ENCODE measurements at places on chromosomes 4 and X.

DNA sequence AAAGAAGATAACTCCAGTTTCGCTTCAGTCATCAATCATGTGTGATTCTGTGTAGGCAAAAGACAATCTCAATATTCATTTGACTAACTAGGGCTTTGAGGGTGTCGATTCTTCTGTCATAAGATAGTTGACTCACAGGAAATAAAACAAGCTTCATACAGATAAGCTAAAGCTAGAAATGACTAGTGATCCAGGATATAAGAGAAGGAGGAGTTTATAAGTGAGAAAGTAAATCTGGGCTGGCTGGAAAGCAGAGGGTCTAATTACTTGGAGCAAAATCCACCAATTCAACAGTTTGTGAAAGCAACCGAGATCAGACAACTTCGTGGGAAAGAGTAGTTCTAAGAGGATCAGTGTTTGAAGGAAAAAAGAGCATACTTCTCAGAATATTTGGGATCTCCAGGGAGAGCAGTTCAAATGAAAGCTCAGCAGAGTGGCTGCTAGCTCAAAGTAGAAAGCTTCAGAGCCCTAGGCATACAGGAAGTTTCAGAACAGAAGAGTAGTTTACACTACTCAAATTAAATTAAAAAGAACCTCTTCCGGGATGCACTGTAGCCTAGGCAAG lies 429.3 kb downstream of the INPP4B start:
- no peak for DNase-seq

DNA sequence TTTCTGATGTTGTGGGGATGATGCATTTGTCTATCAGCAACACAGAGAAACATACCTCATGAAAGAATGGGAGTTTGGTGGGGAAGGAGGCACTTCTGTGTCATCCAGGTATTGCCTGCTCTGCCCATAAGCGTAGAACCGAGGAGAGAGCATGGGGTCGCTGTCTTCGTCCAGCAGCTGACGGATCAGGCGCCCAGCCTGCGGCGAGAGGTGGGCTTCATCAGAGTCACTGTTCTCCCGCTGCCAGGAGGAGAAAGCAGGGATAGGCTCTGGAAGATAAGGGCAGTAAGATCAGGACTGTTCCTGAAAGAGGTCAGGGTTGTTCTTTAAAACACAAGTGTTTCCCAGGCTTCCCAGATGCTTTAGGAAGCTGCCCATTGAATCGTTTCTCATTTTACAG lies 52.7 kb upstream of the NAP1L5 start:
- no peak for DNase-seq

- no peak for DNase-seq
Measured at GRCh38 chrX:9905288-9905687, 61.9 kb upstream of the CLDN34 start.

- peak; percentile 18 for DNase-seq
Measured at GRCh38 chr4:77818073-77818601, 1.0 kb downstream of the CNOT6L start.

GRCh38 chr4:180057299-180057721 lies 2185.9 kb upstream of the TENM3 start:
- DNase-seq, result no peak

- DNase-seq, result no peak
Measured at GRCh38 chr4:113844369-113844768, 82.8 kb upstream of the CAMK2D start.

- DNase-seq, result no peak
Measured at GRCh38 chr4:146470604-146471003, 51.1 kb downstream of the SLC10A7 start.

GRCh38 chr4:17761062-17761461 lies 20.4 kb downstream of the FAM184B start:
- no peak for DNase-seq

Data from T-cell (primary cell).